Subcutaneous adipose tissue (tissue), 4 donors: ENCODE measurements at places on chromosomes 2 and 18. TPM values are rescaled to one million over a fixed set of nuclear protein-coding genes. Genes with fewer than 3 reads are reported as not detected.

Gene AQP12A
- not detected for total RNA-seq

Gene KATNAL2
- 2.6 TPM for total RNA-seq

Gene SIX3
- not detected for total RNA-seq

Gene LYG2
- total RNA-seq = not detected

Gene PDE6D
- 26.0 TPM for total RNA-seq

Gene EFEMP1
- 163 TPM for total RNA-seq

Gene SCN3A
- total RNA-seq = 0.51 TPM

Gene SPAST
- 15.3 TPM for total RNA-seq

Gene ADD2
- total RNA-seq = 2.9 TPM

Gene MFSD2B
- total RNA-seq = not detected

Gene ZC3H6
- 24.3 TPM for total RNA-seq

Gene DSG1
- total RNA-seq = not detected

Gene CHST10
- total RNA-seq = 5.6 TPM

Gene KCMF1
- 89.7 TPM for total RNA-seq

Gene ACMSD
- not detected for total RNA-seq

Gene STPG4
- total RNA-seq = not detected

Gene SCYGR7
- not detected for total RNA-seq

Gene ANAPC1
- 46.3 TPM for total RNA-seq

Gene ANKRD29
- 30.7 TPM for total RNA-seq

Gene LRP2
- not detected for total RNA-seq

Gene B3GNT7
- 3.4 TPM for total RNA-seq

Gene DSG2
- 12.1 TPM for total RNA-seq

Gene PLGLB2
- total RNA-seq = not detected

Gene TOGARAM2
- total RNA-seq = 0.16 TPM

Gene TMSB10
- 5,470 TPM for total RNA-seq

Gene LHCGR
- 0.75 TPM for total RNA-seq

Gene PLCD4
- total RNA-seq = 1.5 TPM

Gene ODC1
- 35.7 TPM for total RNA-seq

Gene OTOF
- not detected for total RNA-seq

Gene FSHR
- total RNA-seq = not detected

Gene KCNIP3
- 28.0 TPM for total RNA-seq
